Colonic mucosa (tissue), 4 donors: ENCODE measurements at places on chromosomes 2 and 18. TPM values are rescaled to one million over a fixed set of nuclear protein-coding genes. Genes with fewer than 3 reads are reported as not detected.
A peak's percentile ranks its signal among the peaks of the same experiment; 100 is the strongest.

Gene MARCHF4
- 0.44 TPM for total RNA-seq

Gene ALLC
- not detected for total RNA-seq

Gene ABHD1
- not detected for total RNA-seq

Gene CERKL
- total RNA-seq = 0.20 TPM

Gene ASPRV1
- 0.82 TPM for total RNA-seq

Gene CCL20
- 11.5 TPM for total RNA-seq

Gene MYCN
- 1.5 TPM for total RNA-seq

DNA sequence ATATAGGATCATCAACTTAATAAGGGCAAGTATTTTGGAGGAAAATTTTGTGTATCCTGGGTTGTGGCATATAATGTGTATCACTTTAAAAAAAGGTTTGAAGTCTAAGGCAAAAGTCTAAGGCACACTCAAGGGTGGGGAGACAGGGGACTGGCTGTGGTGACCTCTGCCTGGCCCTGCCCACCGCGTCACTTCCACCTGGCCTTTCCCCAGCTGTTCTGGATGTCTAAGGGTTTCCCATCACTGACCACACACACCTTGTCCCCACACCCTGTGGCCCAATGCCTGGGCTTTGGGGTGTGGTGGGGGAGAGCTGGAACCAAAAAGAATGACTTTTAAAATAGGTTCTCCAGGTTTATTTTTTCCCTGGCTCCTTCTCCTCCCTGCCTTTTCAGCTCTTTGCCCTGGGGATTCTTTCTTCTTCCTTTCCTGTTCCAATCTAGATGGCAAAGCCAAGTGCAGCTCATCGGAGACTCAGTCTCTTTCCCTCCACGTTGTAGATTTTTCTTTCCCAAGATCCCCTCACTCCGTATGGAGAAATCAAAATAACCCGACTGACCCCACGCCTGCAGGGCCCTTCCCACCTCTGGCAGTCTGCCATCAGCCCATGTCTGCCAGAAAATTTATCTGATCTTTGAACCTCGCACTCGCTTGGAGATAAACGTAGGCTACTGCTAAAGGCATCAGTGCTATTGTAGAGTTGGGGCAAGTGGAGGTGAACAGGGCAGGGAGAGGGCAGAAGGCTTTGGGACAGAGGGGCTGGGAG lies 257.2 kb downstream of the DYSF start:
- no peaks in the 10 kb centered on the region for H3K4me1 ChIP-seq
- H3K27ac ChIP-seq = no peak overlapping the region
- H3K36me3 ChIP-seq = no peaks in the 10 kb centered on the region
- no peak for DNase-seq

- H3K4me1 ChIP-seq = no peaks in the 10 kb centered on the region
- H3K27ac ChIP-seq = peak overlapping the region; percentile 69
- H3K27me3 ChIP-seq = no peaks in the 10 kb centered on the region
- DNase-seq = no peak
Observed at GRCh38 chr2:109172556-109173105, 43.6 kb downstream of the SH3RF3 start.

DNA sequence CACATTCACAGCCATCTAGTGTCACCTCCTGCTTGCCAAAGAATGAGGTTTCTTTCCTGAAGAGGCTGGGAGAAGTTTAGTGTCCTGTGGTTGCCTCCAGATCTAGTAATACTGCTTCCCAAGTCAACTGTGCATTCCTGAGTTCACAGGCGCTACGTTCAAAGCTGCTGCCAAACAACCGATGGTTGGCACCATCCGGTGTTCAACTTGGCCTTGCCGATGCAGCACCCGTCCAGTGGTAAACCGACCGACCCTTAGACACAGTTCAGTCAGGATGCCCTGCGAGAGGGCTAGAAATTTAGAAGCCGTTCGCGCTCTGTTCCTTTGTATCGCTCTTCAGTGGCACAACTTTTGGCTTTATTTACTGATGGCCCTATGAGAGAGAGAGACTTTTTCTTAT lies 28.6 kb downstream of the RMC1 start:
- no peaks in the 10 kb centered on the region for H3K4me1 ChIP-seq
- no peak overlapping the region for H3K4me3 ChIP-seq
- no peaks in the 10 kb centered on the region for H3K27me3 ChIP-seq
- no peak for DNase-seq
- H3K27ac ChIP-seq = no peak overlapping the region

- H3K27ac ChIP-seq = no peak overlapping the region
- no peak for DNase-seq
- no peaks in the 10 kb centered on the region for H3K36me3 ChIP-seq
- no peaks in the 10 kb centered on the region for H3K27me3 ChIP-seq
- no peaks in the 10 kb centered on the region for H3K4me1 ChIP-seq
Observed at GRCh38 chr2:189534854-189535832, 45.4 kb downstream of the SLC40A1 start.

DNA sequence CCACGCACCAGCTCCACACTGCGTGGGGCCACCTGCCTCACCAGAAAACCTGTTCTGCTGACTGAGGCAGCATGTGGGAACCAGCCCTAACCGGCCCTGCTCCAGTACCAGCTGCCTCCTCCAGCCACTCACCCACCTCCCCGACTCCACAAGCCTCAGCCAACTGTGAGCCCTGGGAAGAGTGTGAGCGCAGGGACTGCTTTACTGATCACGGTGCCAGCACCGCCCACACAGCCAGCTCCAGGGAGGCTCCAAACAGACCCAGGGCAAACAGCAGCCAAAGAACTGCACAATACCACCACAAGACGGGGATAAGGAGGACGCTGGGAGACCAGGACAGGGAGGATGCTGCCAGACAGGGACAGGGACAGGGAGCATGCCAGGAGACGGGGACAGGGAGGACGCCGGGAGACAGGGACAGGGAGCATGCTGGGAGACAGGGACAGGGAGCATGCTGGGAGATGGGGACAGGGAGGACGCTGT lies 28.4 kb downstream of the EIPR1 start:
- no peak for DNase-seq
- H3K4me3 ChIP-seq = no peak overlapping the region
- no peaks in the 10 kb centered on the region for H3K36me3 ChIP-seq

DNA sequence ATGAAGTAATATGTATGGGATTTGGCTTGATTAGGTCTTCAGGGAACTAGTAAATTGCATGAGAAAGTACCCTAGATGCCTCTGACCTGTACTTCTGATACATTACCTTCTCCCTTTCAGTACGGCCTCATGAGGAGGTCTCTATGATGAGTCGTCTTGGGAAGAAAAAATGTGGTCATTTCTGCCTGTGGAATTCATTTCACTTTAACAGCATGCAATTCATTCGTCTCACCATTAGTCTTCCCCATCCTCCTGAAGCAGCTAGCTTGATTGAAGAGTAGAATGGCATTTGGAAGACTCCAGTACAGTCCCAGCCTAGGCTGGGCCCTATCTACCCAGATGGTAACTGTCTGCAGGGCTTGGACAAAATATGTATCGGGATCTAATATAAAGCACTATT lies 52.2 kb downstream of the TMX3 start:
- DNase-seq = no peak
- H3K36me3 ChIP-seq = no peaks in the 10 kb centered on the region
- no peaks in the 10 kb centered on the region for H3K27me3 ChIP-seq
- H3K4me3 ChIP-seq = no peak overlapping the region
- H3K27ac ChIP-seq = no peak overlapping the region

GRCh38 chr18:48073211-48073930 lies 142.9 kb upstream of the SMAD2 start:
- no peak overlapping the region for H3K27ac ChIP-seq
- no peaks in the 10 kb centered on the region for H3K27me3 ChIP-seq
- no peak for DNase-seq

- no peaks in the 10 kb centered on the region for H3K27me3 ChIP-seq
- no peak overlapping the region for H3K4me3 ChIP-seq
- H3K4me1 ChIP-seq = no peaks in the 10 kb centered on the region
- no peaks in the 10 kb centered on the region for H3K36me3 ChIP-seq
Observed at GRCh38 chr2:101693991-101694588, 3.4 kb upstream of the MAP4K4 start.

- no peaks in the 10 kb centered on the region for H3K4me1 ChIP-seq
- H3K4me3 ChIP-seq = no peak overlapping the region
- no peak overlapping the region for H3K27ac ChIP-seq
- no peak for DNase-seq
- H3K36me3 ChIP-seq = no peaks in the 10 kb centered on the region
Observed at GRCh38 chr2:84800194-84800805, 80.6 kb downstream of the TRABD2A start.

- DNase-seq = no peak
- no peaks in the 10 kb centered on the region for H3K36me3 ChIP-seq
- no peak overlapping the region for H3K4me3 ChIP-seq
Observed at GRCh38 chr2:233384811-233385488, 30.7 kb downstream of the DGKD start.

- no peaks in the 10 kb centered on the region for H3K4me1 ChIP-seq
- H3K27ac ChIP-seq = no peak overlapping the region
- no peak overlapping the region for H3K4me3 ChIP-seq
- no peaks in the 10 kb centered on the region for H3K36me3 ChIP-seq
Observed at GRCh38 chr18:46754188-46754587, 2.7 kb downstream of the ST8SIA5 start.

- no peak overlapping the region for H3K27ac ChIP-seq
- no peak overlapping the region for H3K4me3 ChIP-seq
Observed at GRCh38 chr2:135914485-135914884, 38.2 kb upstream of the MCM6 start.

GRCh38 chr2:45533771-45534170 lies 77.3 kb downstream of the SRBD1 start:
- DNase-seq = no peak
- H3K4me1 ChIP-seq = no peaks in the 10 kb centered on the region
- no peak overlapping the region for H3K27ac ChIP-seq

DNA sequence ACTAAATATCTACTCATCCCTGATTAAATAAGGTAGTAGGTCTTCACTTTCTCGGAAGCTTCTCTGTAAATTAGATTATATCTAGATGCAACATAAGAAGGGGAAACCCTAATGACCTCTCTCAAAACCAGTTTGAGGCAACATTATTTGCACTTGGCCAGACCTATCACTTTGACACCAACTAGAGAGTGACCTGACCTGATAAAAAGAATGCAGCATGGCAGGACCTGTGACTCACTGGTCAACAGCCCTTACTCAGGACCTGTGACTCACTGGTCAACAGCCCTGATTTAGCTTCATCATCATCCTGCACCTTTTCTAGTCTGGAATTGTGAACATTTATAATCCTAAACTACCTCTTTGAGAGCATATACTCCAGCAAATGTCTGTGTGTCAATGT lies 1957.7 kb upstream of the CELF4 start:
- no peaks in the 10 kb centered on the region for H3K4me1 ChIP-seq
- no peaks in the 10 kb centered on the region for H3K36me3 ChIP-seq
- no peak overlapping the region for H3K4me3 ChIP-seq
- DNase-seq = no peak
- no peaks in the 10 kb centered on the region for H3K27me3 ChIP-seq

DNA sequence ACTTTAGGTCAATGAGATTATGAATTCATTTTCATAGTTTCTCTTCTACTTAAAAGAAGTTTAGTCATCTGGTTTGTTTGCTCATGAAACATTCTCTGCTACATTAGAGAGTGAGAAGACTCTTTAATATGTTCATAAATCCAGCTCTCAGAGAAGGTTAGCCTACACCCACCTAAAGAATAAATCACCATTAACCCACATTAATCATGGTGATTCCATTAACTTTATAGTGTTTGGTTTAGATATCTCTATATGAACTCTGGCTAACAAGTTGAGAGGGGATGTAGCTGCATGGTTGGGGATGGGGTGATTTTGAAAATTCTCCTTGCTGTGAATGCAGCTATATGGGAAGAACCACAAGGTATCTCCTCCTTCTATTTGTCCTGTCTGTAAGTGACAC lies 10.7 kb downstream of the TFPI start:
- no peak overlapping the region for H3K4me3 ChIP-seq
- DNase-seq = no peak
- H3K27ac ChIP-seq = no peak overlapping the region

GRCh38 chr18:24054130-24054529 lies 39.6 kb downstream of the TTC39C start:
- H3K36me3 ChIP-seq = no peaks in the 10 kb centered on the region
- DNase-seq = no peak
- no peaks in the 10 kb centered on the region for H3K4me1 ChIP-seq
- H3K27me3 ChIP-seq = no peaks in the 10 kb centered on the region
- H3K27ac ChIP-seq = no peak overlapping the region

DNA sequence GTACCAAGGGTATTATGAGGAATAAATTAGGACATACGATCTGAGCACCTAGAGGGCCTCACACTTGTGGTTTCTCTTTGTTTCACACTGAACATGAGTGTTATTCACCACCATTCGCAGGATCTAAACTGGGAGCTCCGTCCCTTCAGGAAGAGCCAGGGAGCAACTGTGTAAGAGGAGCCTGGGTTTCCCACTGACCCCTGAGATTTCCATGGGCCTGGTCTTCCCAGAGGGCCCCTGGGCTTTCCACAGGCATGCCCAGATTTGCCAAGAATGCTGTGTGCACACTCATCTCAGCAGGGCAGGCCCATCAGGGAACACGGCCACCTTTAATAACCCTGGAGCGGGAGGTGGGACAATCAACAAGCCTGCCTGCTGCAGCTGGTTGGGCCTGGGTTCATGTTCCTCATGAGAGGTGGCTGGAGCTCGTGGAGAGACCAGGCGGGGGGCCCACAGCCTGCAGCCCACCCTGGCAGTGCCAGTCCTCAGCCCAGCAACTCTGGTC lies 416.8 kb upstream of the MYT1L start:
- H3K36me3 ChIP-seq = no peaks in the 10 kb centered on the region
- H3K4me3 ChIP-seq = no peak overlapping the region
- DNase-seq = no peak
- no peaks in the 10 kb centered on the region for H3K27me3 ChIP-seq

DNA sequence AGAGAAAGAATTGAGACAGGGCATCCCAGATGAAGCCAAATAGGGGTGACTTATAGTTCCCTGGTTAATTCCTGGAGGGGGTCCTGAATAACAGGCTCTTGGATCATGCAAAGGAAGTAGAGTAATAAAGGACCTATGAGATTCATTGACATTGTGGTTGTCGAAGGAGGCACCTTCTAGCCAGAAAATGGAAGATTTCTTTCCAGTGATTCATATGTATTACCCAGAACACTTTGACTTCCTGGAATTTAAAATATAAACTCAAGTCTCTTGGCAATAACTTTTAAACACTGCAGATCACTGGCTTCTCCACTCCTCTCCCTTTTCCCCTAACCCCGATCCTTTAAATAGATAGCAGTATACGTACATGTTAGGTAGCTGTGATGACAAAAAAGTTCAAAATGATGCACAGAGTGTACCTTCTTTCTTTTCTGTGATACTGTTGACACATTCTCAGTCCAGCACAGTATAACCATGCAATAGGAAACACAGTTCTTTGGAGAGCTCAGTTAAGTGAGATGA lies 211.8 kb downstream of the LTBP1 start:
- no peaks in the 10 kb centered on the region for H3K27me3 ChIP-seq
- no peak overlapping the region for H3K27ac ChIP-seq
- H3K4me3 ChIP-seq = no peak overlapping the region
- H3K36me3 ChIP-seq = no peaks in the 10 kb centered on the region
